ENCODE measurements at places on chromosomes 2 and 18.

DNA sequence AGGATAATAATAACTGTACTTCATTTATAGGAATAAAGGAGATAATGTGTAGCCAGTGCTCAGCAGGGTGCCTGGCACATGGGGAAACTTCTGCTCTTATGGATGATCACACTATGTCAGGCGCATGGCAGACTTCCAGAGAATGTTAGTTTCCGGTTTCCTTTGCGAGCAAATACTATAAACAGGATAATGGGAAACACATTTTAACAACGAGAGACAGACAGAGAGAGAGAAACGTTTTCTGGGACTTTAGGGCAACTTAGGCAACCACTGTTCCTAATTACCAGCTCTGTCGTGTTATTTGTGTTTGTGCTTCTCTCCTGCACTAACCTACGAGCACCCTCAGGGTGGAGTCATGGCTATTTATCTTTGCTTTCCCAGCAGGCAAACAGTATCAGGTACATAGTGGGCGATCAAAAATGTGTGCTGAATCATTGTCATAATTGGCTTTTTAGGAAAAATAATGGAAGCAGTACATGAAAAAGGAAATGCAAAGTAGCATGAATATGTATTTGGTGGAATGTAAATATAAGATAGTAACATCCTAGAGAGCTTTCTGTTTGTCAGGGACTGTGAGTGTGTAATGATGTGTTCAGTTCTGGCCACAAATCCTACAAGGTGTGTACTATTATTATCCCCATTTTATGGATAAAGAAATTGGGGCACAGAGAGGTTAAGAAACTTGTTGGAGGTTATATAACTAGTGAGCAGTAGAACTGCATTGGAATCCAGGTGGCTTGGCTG, 36.8 kb upstream of the IGFBP2 start:
- DNase-seq, result no peak

DNA sequence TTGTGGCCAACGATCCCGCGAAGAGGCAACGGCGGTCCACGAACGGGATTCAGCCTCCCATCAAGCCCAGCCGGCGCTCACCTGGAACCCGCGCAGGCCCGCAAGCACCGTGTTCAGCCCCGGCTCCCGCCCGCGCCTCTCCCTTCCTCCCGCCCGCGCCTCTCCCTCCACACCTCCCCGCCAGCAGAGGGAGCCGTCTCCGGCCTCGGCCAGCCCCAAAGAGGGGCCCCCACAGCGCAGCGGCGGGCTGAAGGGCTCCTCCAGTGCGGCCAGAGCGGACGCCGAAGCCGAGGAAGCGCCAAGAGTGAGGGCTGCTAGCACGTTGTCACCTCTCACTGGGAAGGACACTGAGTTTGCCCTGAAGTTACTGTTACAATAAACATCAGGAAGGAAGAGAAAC, 55.3 kb upstream of the LAPTM4A start:
- DNase-seq, result no peak

DNA sequence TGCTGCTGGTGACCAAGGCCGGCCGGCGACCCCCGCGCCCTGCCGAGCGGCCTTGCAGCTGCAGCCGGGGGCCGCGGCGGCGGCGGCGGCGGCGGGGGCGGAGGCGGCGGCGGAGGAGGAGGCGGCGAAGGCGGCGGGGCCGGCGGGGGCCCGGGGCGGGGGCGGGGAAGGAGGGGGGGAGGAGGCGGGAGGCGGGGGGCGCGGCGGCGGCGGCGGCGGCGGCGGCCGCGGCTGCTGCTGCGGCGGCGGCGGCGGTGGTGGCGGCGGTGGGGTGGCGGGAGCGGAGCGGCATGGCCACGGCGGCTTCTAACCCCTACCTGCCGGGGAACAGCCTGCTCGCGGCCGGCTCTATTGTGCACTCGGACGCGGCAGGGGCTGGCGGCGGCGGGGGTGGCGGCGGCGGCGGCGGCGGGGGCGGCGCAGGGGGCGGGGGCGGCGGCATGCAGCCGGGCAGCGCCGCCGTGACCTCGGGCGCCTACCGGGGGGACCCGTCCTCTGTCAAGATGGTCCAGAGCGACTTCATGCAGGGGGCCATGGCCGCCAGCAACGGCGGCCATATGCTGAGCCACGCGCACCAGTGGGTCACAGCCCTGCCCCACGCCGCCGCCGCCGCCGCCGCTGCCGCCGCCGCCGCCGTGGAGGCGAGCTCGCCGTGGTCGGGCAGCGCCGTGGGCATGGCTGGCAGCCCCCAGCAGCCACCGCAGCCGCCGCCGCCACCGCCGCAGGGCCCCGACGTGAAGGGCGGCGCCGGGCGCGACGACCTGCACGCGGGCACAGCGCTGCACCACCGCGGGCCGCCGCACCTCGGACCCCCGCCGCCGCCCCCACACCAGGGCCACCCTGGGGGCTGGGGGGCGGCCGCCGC, 1.5 kb downstream of the POU3F3 start:
- peak; percentile 60 for DNase-seq

GRCh38 chr2:98608962-98609604, 694 bp downstream of the UNC50 start:
- no peak for DNase-seq

- DNase-seq, result no peak
Measured at GRCh38 chr2:57330447-57330846, 716.2 kb upstream of the VRK2 start.

GRCh38 chr2:69720404-69720803, 21.5 kb upstream of the ANXA4 start:
- DNase-seq, result no peak

DNA sequence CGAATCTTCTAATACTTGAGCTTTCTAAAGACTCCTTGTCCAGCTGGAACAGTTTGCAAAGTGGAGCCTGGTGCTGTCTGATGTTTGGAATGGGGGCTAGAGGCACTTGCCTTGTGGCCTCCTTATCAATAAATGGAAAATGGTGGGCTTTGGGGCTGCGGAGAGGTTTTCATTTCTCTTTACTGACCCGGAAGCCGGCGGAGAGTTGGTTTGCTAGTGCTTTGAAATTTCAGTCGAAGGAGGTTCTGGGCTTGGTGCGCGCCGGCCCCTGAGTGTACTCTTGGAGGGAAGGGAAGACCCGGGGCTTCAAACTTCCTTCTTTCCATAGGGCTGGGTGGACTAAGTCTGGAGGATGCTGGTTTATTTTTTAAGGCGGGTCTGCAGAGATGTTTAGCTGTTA, 714 bp downstream of the RPIA start:
- no peak for DNase-seq

DNA sequence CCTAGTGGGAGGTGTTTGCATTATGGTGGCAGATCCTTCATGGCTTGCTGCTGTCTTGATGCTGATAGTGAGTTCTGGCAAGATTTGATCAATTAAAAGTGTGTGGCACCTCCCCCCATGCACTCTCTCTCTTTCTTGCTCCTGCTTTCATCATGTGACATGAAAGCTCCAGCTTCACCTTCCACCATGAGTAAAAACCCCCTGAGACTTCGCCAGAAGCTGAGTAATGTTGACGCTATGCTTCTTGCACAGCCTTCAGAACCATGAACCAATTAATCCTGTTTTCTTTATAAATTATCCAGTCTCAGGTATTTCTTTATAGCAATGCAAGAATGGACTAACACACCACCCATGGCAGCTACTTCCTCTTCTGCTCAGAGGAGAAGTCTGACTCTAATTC, 2181.4 kb upstream of the PIK3C3 start:
- no peak for DNase-seq

DNA sequence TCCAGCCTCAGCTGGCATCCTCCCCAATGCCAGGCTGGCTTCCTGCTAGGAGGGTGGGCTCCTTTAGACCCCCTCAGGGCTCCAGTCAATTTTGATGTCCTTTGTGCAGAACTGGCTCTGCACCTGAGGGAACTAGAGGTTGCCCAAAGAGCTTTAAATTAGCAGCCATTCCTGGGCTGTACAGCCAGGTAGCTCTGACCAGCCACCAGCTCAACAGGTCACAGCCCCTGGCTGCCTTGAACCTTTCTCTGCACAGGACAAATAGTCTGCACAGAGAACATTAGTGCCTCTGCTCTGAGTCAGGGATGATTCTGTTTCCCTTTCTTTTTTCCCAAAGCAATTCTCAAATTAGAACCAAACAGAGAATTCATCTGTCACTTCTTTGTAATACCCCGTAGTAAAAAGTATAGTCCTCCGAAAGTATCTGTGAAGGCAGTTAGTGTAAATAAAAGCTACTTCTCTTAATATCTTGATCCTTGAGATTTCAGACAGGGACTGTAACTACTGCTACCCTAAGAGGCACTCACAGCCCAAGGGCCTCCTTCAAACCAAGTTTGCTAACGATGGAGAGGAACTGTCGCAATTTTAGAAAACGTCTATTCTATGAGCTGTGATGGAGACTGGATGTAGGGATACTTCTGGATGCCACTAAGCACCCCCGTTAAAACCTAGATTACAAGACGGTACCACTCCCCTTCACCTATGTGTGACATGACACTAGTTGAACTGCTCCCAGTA, 3.0 kb downstream of the TTC32 start:
- no peak for DNase-seq

DNA sequence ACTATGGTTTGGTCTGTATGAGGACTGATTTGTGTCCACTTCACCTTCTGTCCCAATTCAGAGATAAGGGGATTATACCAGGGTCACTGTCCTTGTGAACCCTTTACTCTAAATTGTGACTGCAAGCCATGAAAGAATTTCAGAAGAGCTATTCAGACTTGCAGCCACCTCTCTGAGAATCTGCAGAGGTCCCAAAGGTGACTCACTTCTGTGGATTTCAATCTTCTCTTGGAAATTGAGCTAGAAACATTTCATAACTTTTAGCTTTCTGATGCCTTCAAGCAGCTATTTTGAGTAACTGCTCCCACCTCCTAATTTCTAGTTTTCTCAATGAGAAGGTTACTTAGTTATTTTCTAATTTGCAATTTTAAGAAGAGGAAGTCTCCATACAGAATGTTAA, 1242.4 kb upstream of the ACVR2A start:
- DNase-seq, result no peak

DNA sequence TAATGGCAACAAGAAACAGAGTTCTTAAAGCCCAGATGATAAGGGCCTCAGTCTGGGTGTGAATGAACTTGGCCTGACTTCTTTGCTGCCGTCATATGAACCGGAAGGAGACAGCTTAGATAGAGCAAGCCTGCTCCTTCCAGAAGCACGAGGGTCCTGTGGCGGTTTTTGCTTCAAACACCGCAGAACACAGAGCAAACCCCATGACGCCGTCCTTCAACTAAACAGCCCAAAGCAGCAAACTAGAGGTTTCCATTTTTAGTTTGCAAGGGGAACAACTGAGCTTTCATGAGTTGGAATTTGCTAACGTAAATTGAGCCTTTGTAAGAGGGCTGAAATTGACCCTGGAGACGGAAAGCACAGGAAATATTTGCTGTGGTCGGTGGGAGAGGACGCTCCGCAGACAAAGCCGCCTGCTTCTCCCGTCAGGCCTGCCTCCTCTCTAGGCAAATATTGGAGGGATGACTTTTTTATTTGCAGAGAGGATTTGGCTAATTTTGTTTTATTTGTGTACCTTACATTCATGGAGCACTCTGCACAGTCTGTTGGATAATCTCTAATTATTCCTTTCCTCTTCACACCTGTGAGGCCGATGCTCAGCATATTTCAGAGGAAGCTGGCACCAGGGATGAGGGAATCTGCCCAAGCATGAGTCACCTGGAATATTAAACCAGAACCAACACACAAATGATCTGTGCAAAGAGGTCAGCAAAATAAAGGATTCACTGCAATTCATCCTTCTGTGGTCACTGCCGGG, 134.0 kb upstream of the NCK2 start:
- no peak for DNase-seq

DNA sequence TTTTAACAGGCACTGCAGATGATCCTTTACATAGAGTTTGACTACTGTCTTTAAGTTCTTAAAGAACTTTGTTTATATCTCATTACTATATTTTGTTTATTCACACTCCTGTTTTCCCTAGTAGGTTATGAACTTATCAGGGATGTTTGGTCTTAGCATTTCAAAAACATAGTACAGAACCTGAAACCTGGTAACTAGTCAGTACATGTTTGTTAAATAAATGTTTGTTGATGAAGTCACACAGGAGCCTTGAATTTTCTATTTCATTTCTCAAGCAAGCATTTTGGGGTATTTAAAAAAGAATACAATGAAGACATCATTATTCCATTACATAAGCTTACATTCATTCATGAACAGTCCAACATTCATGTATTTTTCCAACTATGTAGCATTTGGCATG, 280.3 kb upstream of the ZSWIM2 start:
- DNase-seq, result no peak

DNA sequence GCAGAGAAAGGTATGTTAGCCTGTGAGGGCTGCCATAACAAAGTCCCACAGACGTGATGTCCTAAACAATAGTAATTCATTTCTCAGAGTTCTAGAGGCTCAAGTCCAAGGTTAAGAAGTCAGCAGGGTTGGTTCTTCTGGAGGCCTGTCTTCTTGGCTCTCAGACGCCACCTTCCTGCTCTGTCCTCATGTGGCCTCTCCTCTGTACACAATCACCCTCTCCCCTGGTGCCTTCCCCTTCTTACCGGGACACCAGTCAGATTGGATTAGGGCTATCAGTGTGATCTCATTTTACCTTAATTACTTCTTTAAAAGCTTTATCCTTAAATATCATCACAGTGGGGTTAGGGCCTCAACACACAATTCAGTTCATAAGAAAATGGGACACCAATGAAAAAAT, 860.5 kb downstream of the RNF144A start:
- DNase-seq, result peak; percentile 55

DNA sequence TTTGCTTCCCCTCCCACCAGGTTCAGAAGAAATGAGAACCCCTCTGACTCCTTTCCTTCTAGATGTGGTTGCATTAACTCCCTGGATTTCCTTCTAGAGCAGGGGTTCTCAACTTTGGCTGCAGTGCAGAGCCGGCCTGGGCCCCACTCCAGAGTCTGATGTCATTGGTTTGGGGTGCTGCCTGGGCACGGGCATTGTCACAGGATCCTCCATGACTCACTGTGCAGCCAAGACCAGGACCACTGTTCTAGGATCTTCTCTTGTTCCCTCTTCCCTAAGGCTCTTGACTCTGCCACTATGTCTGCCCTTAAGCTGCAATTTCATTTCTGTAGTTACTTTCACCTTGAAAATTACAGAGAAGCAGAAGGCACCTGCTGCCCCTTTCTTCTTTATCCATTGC, 31.8 kb downstream of the TBC1D8 start:
- DNase-seq, result no peak
